Jurkat, Clone E6-1 (cell line): ENCODE measurements at places on chromosomes 12 and 14.
A peak's percentile ranks its signal among the peaks of the same experiment; 100 is the strongest.

GRCh38 chr12:96452261-96452922 lies 37.0 kb upstream of the CFAP54 start:
- no peak for DNase-seq

DNA sequence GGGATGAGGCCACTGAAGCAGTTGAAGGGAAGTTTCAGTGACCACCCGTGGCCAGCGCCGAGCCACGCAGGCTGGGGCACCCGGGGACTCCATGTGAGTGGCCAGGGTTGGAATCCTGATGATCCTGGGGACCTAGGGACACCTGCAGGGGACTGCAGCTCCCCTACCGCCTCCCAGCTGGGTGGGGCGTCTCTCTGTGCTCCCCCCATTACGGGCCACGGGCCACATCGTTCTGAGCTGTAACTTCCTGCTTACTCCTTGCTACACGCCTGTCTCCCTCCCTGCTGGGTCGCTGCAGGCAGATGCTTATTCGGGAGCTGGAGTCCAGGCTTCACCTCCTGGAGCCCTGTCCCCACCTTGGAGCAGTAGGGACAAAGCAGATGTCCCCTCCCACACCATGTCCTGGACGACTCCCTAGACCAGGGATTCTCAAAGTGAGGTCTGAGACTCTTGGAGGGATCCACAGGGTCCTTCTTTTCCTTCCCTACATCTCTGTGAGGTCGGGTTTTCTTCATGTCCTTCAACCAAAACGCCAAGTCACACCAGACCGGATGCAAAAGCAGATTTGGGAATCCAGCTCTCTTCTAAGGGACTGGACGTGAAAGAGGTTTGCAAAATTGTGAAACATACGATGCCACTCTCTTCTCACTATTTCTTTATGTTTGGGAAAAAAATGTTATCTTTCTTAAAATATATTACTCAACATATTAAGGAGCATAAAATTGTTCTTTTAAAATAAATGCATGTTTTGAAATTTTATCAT lies 85.9 kb upstream of the NCOR2 start:
- no peak for DNase-seq

GRCh38 chr14:67411820-67412421 lies at the start of gene PLEK2:
TSS of gene PLEK2 (minus strand) at chr14:67412165. CDS start at chr14:67412059, 106 bp downstream.
- no peak for DNase-seq

GRCh38 chr12:127381043-127381668 lies 885.8 kb upstream of the TMEM132C start:
- DNase-seq: peak; percentile 24

DNA sequence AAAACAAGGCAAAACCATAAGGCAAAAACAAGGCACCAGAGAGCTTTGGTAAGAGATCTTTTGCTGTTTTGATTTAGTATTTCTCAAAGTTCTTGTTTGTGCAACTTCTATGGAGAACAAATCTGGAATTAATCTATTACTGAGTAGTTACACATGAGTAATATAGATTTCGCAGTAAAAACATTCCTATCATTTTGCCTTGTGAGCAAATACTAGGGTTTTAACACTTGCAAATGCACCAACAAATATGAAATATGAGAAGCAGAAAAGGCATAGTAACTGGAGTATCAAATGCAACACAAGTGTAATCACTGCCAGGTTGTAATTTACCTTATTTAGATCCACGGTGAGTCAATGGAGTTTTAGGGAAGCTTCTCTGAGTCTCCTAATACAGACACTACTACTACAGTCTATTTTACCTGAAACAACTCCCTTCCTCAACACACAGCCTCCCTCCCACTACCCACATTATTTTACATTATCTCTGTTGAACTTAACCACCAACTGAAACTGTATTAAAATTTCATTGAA lies 324.1 kb downstream of the FLRT2 start:
- no peak for DNase-seq

DNA sequence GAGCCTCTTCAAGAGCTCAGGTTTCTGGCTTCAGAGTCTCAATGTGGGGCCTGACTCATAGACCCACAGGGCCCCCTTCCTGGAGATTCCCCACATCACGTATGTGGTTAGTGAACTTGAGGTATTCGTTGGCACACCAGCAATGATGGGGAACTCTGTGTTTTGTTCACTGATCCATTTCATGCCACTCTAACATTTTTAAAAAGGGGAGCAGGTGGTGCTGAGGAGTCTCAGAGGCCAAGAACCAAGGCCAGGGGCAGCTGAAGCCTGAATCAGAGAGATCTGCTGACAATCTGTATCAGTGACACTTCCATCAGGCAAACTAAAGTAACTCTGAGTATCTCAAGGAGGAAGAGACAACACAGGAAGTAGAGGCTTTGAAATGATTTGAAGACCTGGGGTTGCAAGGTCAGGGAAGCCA lies 323.4 kb downstream of the VRK1 start:
- DNase-seq: peak; percentile 84

DNA sequence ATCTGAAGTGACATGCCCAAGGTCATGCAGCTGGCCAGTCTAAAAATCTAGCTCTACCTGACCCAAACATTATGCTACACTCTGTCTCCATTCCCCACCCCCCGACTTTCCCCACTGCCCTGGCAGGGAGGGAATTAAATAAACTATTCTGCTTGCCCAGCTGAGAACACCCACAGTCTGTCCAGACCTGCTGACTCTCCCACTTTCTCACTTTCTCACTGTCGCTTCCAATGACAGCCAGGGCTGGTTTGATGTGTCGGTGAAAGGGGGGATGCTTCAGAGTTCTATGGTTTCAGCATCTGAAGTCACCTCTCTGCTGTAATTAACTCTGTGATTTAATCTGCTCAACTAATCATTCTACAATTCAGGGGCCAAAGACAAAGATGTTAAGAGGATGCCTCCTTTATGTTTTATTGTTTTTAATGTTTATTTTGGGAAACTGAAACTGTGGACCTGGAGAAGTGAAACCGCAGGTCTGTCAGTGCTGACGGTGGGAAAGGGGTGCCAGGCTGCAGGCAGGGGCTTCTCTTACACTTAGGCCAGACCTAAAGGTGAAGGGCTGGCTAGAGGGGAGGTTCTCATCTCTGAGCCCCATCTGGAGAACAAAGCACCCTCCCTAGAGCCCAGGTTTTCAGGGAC lies 8.1 kb upstream of the MSI1 start:
- DNase-seq: no peak

DNA sequence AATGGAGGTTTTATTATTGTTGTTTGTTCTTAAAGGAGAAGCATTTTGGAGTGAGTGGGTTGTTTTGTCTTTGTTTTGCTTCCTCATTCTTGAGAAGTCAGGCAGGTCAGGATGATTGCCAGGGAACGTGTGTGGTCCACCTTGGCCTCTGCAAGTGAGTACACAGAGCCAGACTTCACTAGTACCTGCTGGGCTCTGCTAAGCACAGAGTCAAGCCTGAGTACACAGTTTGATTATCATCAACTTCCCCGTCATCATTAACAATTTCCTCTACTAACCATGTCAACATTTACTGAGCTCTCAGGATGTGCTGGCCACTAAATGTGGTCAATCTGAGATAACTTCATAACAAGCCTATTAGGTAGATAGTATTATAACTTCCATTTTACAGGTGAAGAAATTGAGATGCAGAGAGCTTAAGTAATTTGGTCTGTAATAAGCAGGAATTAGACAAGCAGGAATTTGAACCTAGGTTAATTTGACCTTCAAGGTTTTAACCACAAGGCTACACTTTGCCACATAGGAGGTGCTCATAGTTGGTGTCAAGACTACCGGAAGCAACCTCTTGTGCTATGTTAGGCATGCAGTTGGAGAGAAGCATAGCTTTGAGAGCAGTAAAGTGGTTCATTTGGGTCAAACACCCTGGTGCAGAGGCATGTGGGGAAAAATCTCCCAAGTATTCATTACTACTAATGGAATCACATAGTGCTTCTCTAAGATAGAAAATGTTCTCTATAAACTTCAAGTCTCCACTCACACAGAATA lies 178.3 kb downstream of the NUAK1 start:
- DNase-seq: no peak

- peak; percentile 61 for DNase-seq
These were observed 512.4 kb upstream of the TMPO start for GRCh38 chr12:98002887-98003493.

DNA sequence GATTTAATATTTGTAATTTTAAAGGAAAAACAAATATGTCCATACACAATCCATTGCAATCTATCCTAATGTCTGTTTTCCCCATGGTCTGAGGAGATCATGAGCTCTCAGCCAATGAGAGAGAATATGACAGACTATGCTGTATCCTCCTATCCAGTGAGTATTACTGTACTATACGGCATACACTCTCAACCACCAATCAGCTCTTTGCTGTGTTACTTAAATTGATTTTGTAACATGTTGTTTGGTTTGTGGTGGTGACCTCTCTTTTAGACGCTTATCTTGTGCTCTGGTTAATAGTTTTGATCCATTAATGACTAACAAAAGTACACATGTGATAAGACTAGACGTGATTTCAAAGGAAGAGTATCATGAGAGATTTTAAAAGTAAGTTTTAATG lies 231.5 kb upstream of the FOXN3 start:
- DNase-seq: no peak

DNA sequence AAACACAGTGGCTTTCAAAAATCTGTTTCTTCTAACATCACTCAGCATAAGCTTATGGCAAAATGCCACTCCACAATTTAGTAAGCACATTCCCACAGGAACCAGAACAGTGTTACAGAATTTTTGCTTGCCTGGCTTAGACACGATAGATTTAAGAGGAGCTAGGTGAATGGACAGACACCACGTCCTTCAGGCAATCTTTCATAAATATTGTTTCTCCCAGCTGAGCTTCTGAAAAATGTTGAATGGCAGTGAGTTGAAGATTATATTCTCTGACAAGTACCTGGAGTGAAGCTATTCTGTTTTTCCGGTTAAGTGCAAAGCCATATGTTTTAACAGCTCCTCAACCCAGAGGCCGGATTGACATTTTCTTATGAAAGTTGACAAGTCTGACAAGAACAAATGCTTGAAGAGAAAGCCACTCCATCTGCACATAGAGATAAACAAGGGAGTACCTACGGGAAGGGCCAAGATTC lies 102.0 kb downstream of the FSCB start:
- DNase-seq: no peak

- DNase-seq: no peak
These were observed 75.1 kb downstream of the DCAF5 start for GRCh38 chr14:69077841-69078240.

DNA sequence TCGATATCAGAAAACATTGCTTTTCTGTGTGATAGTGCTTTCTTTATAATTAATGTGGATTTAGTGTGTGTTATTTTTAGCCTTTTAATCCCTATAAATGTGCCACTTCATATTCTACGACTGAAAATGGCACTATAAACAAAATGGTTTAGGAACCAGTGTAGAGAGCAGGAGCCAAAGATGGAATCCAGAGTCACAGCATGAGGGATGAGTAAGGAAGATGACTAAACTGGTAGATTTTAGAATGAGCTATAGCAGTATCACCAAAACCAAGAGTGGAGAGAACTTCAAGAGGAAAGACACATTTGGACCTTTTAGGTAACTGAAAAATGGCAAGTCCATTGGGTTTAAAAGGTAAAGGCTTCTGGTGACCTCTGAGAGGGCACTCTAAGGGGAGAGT lies 887.2 kb downstream of the NRXN3 start:
- no peak for DNase-seq

DNA sequence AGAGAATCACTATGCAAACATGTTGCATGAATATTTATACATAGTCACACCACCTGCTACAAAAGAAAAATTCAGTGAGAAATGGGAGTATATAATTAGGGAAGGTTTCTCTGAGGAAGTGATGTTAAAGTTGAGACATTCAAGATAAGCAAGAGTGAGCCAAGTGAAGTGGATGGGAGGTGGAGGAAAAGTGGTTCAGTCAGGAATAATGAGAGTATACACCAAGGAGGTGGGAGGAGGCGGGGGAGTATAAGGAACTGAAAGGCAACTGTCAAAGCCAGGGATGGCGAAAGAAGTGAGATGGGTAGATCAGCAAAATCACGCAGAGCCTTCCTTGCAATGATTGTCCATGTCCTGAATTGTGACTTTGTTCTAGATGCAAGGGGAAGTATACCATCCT lies 33.7 kb downstream of the PRKD1 start:
- DNase-seq: no peak

DNA sequence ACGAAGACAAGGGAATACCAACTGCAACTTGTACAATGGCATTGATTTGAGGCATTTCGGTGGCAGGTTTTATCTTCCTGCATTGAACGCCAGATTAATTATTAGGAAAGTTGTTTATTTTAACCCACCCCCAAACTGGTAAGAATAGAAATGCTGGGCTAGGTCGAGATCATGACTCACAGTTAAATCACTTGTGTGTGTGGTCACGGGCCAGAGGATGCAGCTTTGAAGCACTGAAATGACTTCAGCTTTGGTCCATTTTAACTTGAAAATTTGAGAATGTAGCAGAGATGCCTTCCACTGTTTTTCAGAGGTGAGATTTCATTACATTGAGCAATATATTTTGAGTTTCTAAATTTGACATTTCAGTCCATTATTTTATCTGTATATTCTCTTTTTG lies 23.6 kb upstream of the KCNH3 start:
- DNase-seq: no peak

DNA sequence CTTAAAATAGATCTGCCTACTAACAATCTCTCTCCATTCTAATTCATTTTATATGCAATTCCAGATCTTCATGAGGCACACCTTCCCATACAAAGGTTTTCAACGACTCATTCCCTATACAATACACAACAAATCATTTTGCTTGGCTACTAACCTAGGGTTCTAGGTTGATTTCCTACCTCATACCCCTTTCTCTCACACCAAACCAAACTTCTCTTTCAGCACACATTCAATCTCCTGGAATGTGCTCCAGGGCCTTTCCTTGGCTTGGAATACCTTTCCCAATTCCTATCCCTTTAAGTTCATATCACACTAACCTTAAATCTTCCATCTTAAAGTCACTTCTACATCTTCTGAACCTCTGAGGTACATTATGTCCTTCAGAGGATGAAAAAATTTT lies 38.7 kb upstream of the MTERF2 start:
- DNase-seq: no peak
